ENCODE measurements at places on chromosomes 13 and 19. TPM values are rescaled to one million over a fixed set of nuclear protein-coding genes. Genes with fewer than 3 reads are reported as not detected.

The MAST1 gene
- 0.75 TPM for total RNA-seq

- no peak for DNase-seq
These were observed 1.6 kb upstream of the MARK4 start for GRCh38 chr19:45249261-45250033.

The TJP3 gene
- total RNA-seq, result 19.4 TPM

DNA sequence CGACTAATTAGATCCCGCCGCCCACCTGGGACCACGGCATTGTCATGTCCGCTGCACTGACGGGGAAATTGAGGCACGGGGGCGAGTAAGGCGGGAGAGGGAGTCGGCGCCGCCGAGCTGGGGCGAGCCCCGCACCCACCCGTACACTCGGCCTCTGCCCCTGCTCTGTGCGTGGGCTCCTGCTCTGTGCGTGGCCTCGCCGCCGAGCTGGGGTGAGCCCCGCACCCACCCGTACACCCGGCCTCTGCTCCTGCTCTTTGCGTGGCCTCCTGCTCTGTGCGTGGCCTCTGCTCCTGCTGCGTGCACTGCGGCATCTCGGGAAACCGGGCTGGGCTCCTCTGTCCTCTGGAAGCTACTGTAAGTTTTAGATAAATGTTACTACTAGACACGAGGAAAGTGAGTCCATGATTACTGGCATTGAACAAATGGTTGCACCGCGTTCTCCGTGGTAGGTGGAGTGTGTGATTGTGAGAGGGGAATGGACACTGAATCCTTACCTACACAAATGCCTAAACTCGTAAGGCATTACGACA lies 826 bp upstream of the C1QTNF9 start:
- no peak for DNase-seq

The HNRNPL gene
- total RNA-seq, result 330 TPM

DNA sequence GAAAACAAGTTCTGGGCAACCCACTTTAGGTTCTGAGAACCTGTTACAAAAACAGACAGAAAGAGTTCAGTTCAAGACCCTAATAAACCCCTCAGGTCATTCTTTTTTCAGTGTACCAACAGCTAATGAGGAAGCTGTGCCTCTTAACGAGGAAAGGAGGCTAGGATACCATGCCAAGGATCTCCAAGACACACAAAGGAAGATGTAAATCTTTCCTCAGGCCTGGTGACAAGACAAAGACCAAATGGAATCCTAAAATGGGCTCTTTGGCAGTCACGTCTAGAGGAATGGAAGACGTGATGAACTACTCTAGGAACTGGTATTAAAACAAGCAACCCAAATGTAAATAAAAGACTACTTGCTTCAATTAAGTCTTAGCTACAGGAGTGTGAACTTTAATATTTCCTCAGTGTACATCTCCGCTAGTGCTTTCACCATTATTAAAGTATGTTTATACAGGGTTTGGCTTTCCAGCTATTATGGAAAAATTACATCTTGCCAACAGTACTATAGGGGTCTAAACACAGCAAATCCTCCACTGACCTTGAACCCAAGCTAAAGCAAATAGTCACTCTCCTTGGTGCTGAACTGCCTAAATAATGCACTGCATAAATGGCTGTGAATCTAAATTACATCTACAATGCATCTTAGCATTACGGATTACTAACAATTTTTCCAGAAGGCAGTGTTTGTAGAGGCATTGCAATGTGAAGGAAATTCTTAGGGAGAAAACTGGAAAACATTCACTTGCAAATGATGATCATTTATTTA lies 42.3 kb downstream of the ENOX1 start:
- no peak for DNase-seq

DNA sequence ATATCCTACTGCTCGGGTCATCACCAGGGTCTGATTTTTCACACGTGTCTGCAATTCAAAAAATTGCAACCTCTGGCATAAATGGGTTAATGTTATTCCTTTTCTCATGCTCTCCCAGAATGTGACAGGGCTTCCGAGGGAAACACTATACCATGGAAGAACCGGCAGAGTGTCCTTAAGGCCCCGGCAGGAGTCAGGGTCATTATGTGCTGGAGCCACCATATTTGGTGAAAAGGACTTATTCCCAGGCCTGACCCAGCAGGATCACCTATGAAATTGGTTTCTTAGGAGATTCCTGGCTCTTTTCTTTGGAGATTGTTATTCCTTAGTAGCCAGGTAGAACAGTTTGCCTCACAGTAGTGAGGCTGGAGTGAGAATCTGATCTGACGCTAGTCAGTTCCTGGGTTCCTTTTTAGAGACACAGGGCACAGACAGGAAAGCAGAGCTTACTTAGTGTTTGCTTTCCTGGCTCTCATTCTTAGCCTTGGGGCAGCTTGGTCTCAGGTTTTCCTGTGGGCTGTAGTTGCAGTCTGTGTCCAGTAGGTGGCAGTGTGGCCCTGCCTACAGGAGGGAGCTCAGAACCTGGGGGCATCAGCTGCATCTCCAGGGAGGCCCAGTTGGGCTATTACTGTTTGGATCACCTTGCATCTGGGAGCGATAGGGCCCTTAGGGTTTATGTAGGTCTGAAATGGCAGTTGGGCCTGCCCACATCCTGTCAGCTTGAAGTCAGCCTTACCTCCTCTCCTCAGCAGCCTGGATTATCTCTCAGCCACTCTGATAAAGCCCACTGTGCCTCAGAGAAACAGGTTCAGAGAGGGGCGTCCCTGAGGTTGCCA lies 12.4 kb downstream of the SNRNP70 start:
- peak; percentile 75 for DNase-seq

The CD22 gene
- total RNA-seq, result 7.1 TPM

The CYP2A6 gene
- total RNA-seq, result not detected

DNA sequence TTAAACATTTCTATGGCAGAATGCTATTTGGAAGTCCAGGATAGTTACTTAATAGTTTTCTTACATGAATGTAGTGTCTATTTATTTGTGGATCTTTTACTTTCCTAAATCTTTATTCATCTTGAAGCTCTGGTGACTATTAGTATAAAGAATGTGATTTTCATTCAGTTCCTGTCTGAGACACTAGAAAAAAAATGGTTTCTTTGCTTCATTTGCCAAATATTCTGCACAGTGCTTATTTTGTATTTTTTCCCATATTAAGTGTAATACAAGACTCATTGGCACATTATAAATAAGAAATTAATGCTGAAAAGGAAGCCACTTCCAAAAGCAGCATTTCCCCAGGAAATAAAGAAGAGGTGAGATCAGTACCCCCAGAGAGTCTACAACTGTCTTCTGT lies 109.8 kb downstream of the POSTN start:
- no peak for DNase-seq

Measured in T-cell (primary cell).